ENCODE measurements at places on chromosomes 6 and 20.

DNA sequence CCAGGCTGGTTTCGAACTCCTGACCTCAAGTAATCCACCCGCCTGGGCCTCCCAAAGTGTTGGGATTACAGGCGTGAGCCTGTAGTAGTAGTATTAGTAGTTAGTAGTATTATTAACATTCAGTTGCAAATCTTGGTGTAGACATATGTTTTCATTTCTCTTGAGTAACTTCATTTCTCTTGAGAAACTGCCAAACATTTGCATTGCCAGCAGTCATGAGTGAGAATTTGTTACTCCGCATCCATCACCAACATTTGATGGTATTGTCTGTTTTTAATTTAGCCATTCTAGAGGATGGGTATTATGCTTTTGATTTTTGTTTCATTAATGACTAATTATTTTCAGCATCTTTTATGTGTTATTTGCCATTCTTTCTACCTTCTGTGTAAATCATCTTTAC is 1.5 kb upstream of the ERVFRD-1 start:
- DNase-seq, result no peak

DNA sequence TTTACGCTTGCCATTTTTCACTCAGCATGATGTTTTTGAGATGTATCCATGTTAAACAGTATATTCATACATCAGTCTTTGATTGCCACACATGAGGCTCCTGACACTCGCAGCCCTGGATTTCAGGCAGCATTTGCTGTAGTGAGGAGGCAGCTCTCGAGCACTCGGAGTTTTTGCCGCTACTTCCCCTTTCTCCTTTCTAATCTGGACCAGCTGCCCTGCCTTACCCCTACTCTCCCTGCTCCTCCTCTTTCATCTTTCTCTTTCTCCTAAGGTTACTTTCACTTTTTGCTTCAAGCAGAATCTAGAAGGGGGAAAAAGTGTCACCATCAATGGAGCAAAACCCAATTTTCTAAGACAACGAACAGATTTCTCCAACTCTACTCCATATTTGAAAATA is 5.9 kb upstream of the CST3 start:
- no peak for DNase-seq

- DNase-seq, result no peak
Measured at GRCh38 chr6:46255528-46255927, 84.7 kb upstream of the ENPP5 start.

GRCh38 chr20:47318027-47318585 is 38.4 kb downstream of the ZMYND8 start:
- no peak for DNase-seq

DNA sequence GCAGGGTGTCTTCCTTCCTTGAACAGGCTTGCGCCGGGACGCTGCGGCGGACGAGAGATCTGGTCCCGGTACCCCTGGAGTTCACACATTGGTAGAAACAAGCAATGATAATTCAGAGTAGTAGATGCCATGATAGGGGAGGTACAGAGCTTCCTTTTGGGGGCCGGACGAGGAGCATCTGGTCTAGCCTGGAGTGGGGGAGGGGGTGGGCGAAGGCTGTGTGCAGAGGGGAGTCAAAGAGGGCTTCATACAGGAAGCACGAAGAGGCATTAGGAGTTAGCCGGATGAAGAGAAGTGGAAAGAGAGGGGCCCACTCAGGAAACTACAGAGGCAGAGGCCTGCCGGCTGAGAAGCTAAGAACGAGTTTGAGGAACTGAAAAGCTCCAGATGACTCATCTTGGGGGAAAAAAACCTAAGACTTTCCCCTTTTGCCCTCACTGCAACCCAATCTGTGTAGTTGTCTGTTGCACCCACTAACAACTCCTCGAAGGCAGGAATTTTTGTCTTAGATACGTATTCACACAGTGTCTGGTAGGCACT is 611 bp downstream of the CNPY3 start:
- peak; percentile 43 for DNase-seq

GRCh38 chr20:37833221-37833896 is 69.6 kb upstream of the VSTM2L start:
- DNase-seq, result no peak

Data from activated CD4-positive, alpha-beta T cell treated with anti-CD3 and anti-CD28 coated beads, Interleukin-2, amount 50 U/mL, for 1 hour (primary cell).